Stimulated activated CD8-positive, alpha-beta memory T cell treated with anti-CD3 and anti-CD28 coated beads, Interleukin-15, amount 100 ng/mL, for 1 hour (primary cell): ENCODE measurements at places on chromosomes 7 and 10.

- DNase-seq = no peak
Measured at GRCh38 chr10:47317251-47317650, 5.0 kb upstream of the GDF2 start.

DNA sequence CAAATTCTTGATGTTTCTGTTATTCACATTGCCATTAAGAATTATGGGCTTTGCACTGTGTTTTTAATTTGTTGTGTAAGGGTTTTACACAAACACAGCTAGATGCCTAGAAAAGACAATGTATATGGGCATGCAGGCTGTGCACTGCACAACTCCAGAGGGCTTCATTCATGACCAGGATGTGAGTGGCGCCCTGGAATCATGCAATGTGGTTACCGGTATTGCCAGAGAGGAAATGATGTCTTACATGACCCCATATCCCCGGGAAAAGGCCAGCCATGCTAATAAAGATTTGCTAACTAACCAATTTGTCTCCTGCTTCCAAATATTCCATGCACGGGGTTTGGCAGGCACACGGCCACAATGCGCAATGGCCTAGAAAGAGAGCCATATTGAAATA lies 16.9 kb downstream of the KCNMA1 start:
- DNase-seq = no peak

DNA sequence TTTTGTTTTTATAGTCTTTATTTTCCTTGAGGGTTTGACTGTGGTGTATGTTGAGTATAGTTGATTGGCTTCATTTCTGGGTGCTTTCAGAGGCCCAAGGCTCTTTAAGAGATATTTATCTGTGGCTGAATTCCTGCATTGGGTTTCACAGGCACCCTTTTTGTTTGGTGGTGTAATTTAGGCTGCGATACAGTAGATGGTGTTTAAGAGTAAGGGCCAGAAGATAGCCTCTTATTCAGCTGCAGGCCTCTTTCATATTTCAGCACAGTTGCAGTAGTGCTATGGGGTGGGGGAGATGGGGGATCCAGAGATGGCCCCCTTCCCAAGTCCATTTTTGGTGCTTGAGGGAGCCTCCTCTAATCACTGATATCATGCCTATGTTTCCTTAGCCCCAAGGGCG lies 69.7 kb downstream of the MGAM2 start:
- DNase-seq = no peak

GRCh38 chr10:56920601-56921261 lies 559.7 kb upstream of the ZWINT start:
- no peak for DNase-seq

GRCh38 chr7:51789489-51789888 lies 472.9 kb upstream of the COBL start:
- DNase-seq = no peak

GRCh38 chr10:12984165-12984747 lies 17.3 kb downstream of the CCDC3 start:
- no peak for DNase-seq

- DNase-seq = no peak
Measured at GRCh38 chr7:48964074-48964473, 39.7 kb downstream of the CDC14C start.

GRCh38 chr7:22121702-22122474 lies 176.2 kb upstream of the CDCA7L start:
- DNase-seq = no peak

GRCh38 chr10:61329854-61330253 lies 123.3 kb downstream of the TMEM26 start:
- DNase-seq = no peak

GRCh38 chr7:19958309-19958896 lies 185.0 kb upstream of the TMEM196 start:
- no peak for DNase-seq

- DNase-seq = no peak
Measured at GRCh38 chr10:102615361-102615760, 28.9 kb upstream of the TRIM8 start.

GRCh38 chr10:57624856-57625592 lies 642.7 kb downstream of the IPMK start:
- no peak for DNase-seq

GRCh38 chr7:120920034-120920433 lies 30.5 kb upstream of the ING3 start:
- DNase-seq = no peak

GRCh38 chr10:130750441-130750840 lies 561.1 kb downstream of the TCERG1L start:
- DNase-seq = no peak

GRCh38 chr7:134907639-134908038 lies 78.7 kb upstream of the AGBL3 start:
- no peak for DNase-seq

DNA sequence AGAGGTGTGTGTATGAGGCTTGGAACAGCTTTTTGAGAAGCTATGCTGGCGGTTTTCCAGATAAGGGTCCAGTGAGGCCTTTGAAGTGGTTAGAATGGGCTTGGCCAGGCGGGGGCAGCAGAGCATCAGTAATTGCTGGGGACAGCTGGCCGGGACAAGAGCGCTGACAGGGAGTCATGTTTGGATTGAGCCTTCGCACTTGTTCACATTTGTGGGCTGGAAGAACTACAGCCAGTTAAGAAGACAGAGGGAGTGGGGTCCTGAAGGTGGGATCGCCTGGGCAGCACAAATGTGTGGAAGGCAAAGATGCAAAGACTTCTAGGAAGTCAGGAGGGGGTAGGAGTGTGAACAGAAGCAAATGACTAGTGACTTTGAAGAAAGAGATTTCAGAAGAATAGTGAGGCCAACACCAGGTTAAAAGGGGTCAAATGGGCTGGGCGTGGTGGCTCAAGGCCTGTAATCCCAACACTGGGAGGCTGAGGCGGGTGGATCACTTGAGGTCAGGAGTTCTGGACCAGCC lies 12.7 kb upstream of the SDHAF3 start:
- DNase-seq = peak; percentile 44

DNA sequence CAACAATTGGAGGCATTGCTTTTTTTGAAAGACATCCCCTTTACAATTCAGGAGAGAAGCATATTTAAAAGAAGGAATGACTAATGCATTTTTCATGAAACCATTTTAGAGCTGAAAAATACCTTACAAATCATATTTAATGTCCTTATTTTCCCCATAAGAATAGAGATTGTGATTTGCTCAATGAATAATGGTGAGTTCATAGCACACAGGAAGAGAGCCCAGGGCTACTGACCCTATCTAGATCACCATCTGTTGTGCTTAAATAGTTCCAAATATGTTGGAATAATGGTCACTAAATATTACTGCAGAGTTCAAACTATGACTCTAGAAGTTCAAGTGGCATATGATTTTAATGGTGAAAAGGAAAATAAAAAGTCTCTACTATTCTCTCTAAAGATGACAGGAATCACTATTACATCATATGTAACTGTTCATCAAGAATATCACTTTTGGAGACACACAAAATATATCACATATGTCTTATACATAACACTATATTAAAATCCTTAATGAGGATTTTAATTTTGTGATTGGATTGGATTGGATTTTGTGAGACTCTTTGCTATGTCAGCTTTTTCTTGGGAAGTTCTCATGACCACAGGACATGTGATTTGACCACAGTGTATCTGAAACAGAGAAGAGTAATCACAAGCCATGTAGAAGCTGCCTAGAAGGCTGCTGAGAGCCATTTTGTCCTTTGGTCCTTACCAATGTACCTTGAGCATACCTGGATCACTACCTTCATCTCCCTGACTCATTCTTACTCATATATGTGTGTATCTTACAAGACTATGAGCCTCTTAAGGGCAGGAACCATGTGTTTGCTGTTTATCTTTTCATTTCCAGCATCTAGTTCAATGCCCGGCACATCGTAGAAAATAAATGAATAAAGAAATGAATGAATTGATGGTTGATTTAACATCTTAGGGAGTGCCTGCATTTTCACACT lies 26.4 kb downstream of the SLC16A9 start:
- no peak for DNase-seq

GRCh38 chr10:102116656-102117055 lies 3.5 kb downstream of the LDB1 start:
- no peak for DNase-seq

DNA sequence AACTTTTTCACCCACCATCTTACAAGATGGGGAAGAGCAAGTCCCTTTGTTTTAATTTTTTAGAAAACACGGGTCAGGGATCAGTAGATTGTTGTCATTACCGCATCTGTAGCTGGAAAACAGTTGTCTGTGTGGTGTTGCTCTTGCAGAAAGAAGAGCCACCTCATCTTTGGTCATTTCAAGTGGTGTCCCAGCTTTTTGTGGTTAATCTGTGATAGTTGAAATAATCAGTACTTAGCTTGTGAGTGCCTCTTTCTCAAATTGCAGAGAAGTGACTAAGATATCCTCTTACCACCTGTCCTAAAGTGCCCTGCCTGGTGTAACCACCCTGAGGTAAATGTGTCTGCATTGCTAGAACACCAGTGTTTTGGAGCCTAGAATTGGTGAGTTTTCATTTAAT lies 5.5 kb downstream of the PRPF18 start:
- no peak for DNase-seq

- DNase-seq = no peak
Measured at GRCh38 chr7:152173372-152174070, 148.0 kb downstream of the GALNT11 start.

- no peak for DNase-seq
Measured at GRCh38 chr7:74037609-74038008, 9.6 kb downstream of the ELN start.

DNA sequence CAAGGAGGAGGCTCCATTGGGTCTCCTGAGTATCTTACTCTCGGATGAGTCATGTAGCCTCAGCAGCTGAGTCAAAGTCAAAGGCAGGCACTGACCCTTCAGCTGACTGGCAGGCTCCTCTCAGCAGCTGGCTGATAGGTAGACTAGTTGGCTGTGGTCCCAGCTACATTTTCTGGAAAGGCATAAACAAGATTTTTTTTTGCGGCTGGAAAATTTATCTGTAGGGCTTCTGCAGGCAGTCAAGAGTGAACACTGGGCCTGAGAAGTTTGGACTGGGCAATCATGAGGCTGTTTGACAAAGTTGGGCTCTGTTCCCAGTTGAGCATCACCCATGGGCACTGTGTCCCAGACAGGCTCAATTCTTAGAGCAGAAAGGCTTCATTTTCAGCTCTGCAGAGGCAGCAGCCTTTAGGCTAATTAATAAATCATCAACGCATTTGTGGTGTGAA lies 796.2 kb downstream of the CCSER2 start:
- no peak for DNase-seq

DNA sequence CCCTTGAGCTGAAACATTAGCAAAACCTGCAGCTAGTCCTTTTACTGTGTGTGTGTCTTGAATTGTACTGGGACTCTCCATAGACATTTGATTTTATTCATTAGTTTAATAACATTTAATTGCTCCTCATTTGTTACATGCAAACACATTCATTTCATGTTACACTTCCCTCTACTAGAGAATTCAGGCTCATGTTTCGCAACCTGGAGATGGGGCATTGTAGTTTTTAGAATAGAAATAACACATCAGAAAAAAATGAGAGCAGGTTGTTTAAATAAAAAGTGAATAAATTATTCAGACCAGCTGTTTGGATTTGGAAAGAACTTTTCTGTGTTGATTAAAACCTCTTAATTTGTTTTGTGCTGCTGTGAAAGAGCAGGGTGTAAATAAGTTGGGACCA lies 243.9 kb downstream of the ETV1 start:
- no peak for DNase-seq

DNA sequence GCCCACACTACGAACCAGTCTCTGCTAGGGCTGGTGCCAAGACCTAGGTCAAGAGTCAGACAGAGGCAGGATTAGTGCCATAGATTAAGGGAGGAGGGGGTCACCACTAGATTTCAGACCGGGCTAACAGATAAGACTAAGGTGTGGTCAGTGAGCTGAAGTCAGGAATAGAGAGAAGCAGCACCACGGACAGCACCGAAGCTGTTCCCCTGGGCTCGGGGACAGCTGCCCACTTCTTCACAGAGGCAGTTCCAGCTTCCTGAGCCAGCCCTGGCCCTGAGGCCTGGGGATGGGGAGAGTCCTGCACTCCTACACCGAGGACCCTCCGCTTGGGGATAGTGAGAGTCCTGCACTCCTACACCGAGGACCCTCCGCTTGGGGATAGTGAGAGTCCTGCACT lies 11.2 kb upstream of the JAKMIP3 start:
- DNase-seq = no peak

GRCh38 chr7:48427671-48428070 lies 256.4 kb downstream of the ABCA13 start:
- DNase-seq = no peak

GRCh38 chr10:114851336-114851735 lies 29.8 kb downstream of the FHIP2A start:
- no peak for DNase-seq

DNA sequence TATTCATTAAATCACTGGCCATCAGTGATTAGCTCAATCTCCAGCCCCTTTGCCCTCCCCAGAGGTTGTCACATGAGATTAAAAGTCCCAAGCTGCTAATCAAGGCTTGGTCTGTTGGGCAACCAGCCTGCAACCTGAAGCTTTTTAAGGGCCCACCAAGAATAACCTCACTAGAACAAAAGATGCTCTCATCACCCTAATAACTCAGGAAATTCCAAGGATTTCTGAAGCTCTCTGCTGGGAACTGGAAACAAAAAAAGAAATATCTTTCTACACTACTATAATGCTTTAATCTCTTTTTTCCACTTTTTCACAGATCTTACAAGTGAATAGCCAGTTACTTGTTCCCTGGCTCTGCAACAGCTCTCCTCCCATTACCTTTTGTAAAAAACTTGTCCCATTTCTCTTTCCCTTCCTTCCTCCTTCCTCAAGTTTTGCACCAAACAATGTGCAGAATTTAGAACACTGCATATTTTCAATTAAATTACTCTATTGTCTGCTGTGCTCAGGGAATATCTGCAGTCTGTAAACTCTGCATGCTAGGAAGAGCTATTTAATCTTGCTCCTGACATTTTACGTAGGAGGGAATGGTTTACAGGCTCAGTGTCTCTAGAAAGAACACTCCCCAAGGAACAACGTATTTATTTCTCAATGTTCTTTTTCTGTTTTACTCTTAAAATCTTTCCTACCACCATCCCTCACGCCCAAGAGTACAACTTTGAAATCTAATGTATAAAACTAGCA lies 169.1 kb downstream of the IMMP2L start:
- no peak for DNase-seq

DNA sequence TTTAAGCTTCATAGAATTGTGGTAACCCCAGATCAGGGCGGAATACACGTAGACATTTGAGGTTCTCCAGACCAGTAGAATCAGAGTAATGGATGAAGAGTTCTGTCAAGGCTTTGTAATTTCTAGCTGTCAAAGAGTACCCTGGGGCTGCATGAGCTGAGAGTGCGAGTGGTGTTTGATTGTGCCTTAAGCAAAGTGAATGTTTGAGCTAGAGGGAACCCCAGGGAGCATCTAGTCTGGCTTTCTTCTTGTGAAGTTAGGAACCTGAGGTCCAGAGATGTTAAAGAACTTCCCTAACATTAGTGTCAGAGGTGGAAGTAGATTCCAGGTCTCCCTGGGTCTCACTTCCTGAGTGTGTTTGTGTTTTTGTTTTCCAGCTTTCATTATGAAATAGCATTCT lies 212.3 kb upstream of the FZD1 start:
- no peak for DNase-seq
